SJSA1 (cell line): ENCODE measurements at places on chromosomes 5 and 9. TPM values are rescaled to one million over a fixed set of nuclear protein-coding genes. Genes with fewer than 3 reads are reported as not detected.

GRCh38 chr5:163460562-163461171, at the start of gene HMMR:
Gene HMMR, plus strand, starts transcription at chr5:163460632. Its CDS starts 61 bp downstream, at chr5:163460693.
- H3K27ac ChIP-seq = peak within 1 kb of the TSS; percentile 99
- H3K27me3 ChIP-seq = no peaks in the 10 kb centered on the region
- H3K4me3 ChIP-seq = peak within 1 kb of the TSS; percentile 64
- peaks cover 36% of the 10 kb centered on the region for H3K36me3 ChIP-seq
- DNase-seq = no peak
- peaks cover 18% of the 10 kb centered on the region for H3K4me1 ChIP-seq

GRCh38 chr9:16215353-16215680, 655.2 kb downstream of the BNC2 start:
- H3K4me3 ChIP-seq = no peak overlapping the region
- no peaks in the 10 kb centered on the region for H3K4me1 ChIP-seq
- H3K27ac ChIP-seq = no peak overlapping the region
- DNase-seq = no peak
- H3K36me3 ChIP-seq = no peaks in the 10 kb centered on the region

DNA sequence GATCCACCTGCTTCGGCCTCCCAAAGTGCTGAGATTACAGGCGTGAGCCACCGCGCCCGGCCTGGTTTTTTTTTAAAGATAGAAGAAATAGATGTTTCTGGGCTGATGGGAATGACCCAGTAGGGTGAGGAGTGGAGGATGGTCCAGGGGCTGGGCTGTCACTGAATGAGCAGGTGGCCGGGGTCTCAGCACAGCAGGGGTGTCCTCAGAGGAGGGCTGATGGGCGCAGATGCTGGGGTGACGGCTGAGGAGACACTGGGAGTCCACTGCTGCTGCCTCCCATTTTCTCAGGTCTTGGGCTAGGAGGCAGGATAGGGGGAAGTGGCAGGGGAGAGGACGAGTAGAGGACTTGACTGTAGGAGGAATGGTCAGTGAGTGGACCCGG, 2.3 kb upstream of the TOR4A start:
- DNase-seq = no peak
- H3K27me3 ChIP-seq = no peaks in the 10 kb centered on the region
- H3K4me1 ChIP-seq = peaks cover 15% of the 10 kb centered on the region
- peaks cover 53% of the 10 kb centered on the region for H3K36me3 ChIP-seq
- H3K27ac ChIP-seq = no peak overlapping the region

- H3K36me3 ChIP-seq = peaks cover 11% of the 10 kb centered on the region
- DNase-seq = peak; percentile 4
- H3K4me3 ChIP-seq = no peak overlapping the region
- H3K4me1 ChIP-seq = 0 out of 2 replicates have a peak, but pooled peaks cover 2% of the 10 kb centered on the region
- no peaks in the 10 kb centered on the region for H3K27me3 ChIP-seq
These were observed 56.7 kb downstream of the PIK3R1 start for GRCh38 chr5:68272289-68272688.

DNA sequence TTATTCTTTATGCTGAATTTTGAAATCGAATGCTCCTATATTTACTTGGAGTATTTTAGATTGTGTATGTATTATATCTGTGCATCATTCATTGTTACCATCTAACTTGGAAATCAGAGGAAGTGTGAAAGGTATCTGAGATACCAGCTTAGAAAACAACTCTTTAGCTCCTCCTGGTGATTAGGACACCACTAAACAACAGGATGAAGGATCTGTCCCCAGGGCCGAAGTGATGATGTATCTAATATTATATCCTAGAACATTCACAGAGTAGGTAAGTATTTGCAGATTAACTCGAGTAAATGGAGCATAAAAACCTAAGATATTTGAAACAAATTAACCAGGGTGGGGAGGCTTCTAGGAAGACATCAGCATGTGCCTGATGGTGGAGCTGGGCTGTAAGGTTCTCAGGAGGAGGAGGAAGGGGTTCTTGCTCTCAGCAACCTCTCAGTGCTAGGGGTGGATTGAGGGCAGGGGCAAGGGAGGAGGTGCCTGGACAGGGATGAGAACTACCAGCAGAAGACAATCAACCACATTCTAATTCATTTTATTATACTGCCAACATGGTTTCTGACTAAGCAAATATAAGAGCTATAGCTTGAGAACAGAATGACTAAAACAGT, 2.6 kb upstream of the NFIL3 start:
- H3K4me1 ChIP-seq = peaks cover 21% of the 10 kb centered on the region
- peak; percentile 24 for DNase-seq
- no peak overlapping the region for H3K27ac ChIP-seq
- no peak overlapping the region for H3K4me3 ChIP-seq
- H3K27me3 ChIP-seq = no peaks in the 10 kb centered on the region

DNA sequence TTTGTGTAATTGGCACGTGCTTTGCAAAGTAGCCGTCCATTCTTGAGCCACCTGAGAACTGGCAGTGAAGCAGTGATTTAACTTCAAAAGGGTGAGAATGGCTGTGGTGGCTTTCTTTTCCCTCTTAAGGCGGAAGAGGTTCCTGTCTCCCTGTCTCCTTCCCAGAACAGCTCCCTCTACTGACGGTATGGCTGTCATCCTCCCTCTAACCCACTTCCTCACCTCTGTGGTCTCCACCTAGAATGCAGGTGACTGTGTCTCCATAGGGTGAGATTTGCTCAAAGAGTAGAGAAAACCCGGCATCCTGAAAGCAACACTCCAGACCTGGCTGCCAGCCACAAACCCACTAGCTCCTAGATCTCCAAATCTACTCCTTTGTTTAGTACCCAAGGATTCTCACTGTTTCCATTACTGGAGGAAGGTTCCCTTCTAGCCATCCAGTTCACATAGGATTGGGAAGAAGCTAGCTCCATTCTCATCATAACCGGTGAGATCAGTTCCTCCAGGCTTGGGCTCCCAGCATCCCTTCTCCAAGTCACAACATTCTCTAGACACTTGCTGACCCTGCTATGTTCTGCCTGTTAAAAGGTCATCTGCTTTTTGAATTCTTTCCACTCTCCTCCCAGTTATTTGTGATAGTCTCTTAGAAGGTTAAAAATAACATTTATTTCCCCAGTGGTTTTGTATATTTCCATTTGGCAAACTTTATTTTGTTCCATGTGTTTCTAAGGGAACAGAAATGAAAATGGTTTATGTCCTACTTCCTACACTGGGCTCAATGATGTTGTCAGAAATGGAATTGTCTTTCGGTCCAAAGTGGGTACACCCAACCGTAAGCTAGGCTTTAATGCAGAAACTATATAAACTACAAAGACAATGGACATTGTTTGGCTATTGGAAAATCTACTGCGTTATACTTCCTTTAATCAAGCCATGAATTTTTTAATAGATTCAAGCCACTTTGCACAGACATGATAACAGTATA, 269.4 kb downstream of the CWC27 start:
- no peak overlapping the region for H3K27ac ChIP-seq
- H3K4me1 ChIP-seq = peaks cover 15% of the 10 kb centered on the region
- no peaks in the 10 kb centered on the region for H3K27me3 ChIP-seq
- H3K36me3 ChIP-seq = no peaks in the 10 kb centered on the region
- DNase-seq = no peak

GRCh38 chr5:149161026-149161687, 19.9 kb downstream of the ABLIM3 start:
- no peaks in the 10 kb centered on the region for H3K27me3 ChIP-seq
- H3K27ac ChIP-seq = no peak overlapping the region
- H3K36me3 ChIP-seq = peaks cover 7% of the 10 kb centered on the region; the same call in 1 of the 2 replicates

The TERT gene
- total RNA-seq = 4.0 and 5.0 TPM in 2 replicates

The EPB41L4A gene
- 0.11 TPM in 1 of 2 replicates, not detected in the other for total RNA-seq

The PCDHGB6 gene
- 1.2 and 1.3 TPM in 2 replicates for total RNA-seq

The PCDHB2 gene
- 5.4 and 7.6 TPM in 2 replicates for total RNA-seq

The ADAMTSL1 gene
- 0.85 and 0.95 TPM in 2 replicates for total RNA-seq

The SHC3 gene
- 0.16 and 0.34 TPM in 2 replicates for total RNA-seq

The SCGB3A1 gene
- not detected in 2 replicates for total RNA-seq
